ENCODE measurements at places on chromosomes 7 and 10. TPM values are rescaled to one million over a fixed set of nuclear protein-coding genes. Genes with fewer than 3 reads are reported as not detected.

Gene AMZ1
- not detected for polyA plus RNA-seq

Gene C7orf57
- not detected for polyA plus RNA-seq

Gene C10orf105
- not detected for polyA plus RNA-seq

- no peaks in the 10 kb centered on the region for H3K36me3 ChIP-seq
- DNase-seq: no peak
- no peak overlapping the region for H3K4me3 ChIP-seq
- no peak overlapping the region for H3K27ac ChIP-seq
- no peaks in the 10 kb centered on the region for H3K4me1 ChIP-seq
Measured at GRCh38 chr7:36945612-36946400, 221.5 kb upstream of the AOAH start.

- DNase-seq: peak; percentile 24
- no peaks in the 10 kb centered on the region for H3K4me1 ChIP-seq
- no peaks in the 10 kb centered on the region for H3K36me3 ChIP-seq
- H3K27me3 ChIP-seq: peaks cover 13% of the 10 kb centered on the region
Measured at GRCh38 chr7:289756-290553, at the start of gene FOXL3. FOXL3 (plus strand) TSS chr7:290170; CDS start chr7:290170, 0 bp downstream.

GRCh38 chr10:71465551-71466252, 69.0 kb downstream of the CDH23 start:
- no peaks in the 10 kb centered on the region for H3K4me1 ChIP-seq
- peaks cover 3% of the 10 kb centered on the region for H3K27me3 ChIP-seq
- no peak overlapping the region for H3K27ac ChIP-seq
- peak; percentile 29 for DNase-seq
- H3K4me3 ChIP-seq: no peak overlapping the region

- H3K4me1 ChIP-seq: no peaks in the 10 kb centered on the region
- no peak overlapping the region for H3K4me3 ChIP-seq
Measured at GRCh38 chr7:67636348-67637022, 639.9 kb downstream of the TYW1 start.

DNA sequence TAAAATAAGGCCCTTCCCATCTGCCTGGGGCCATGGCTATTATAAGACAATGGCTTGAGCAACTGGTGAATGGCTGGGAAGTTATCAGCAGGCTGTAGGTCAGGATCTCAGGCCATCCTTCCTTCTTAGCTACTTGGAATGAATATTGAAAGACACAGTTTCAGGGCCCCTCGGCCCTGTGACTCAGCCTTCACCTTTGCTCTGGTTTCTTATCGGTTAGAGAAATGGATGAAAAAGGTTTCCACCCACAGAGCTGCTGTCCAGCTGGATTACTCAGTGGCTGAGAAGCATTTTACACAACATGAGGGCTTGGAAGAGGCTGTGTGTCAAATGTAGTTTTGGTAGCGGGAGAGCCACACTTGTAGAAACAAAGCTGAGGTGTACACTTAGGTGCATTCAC, 9.4 kb downstream of the ACSL5 start:
- H3K27ac ChIP-seq: no peak overlapping the region
- H3K4me1 ChIP-seq: no peaks in the 10 kb centered on the region
- H3K27me3 ChIP-seq: no peaks in the 10 kb centered on the region
- H3K36me3 ChIP-seq: no peaks in the 10 kb centered on the region
- no peak overlapping the region for H3K4me3 ChIP-seq

DNA sequence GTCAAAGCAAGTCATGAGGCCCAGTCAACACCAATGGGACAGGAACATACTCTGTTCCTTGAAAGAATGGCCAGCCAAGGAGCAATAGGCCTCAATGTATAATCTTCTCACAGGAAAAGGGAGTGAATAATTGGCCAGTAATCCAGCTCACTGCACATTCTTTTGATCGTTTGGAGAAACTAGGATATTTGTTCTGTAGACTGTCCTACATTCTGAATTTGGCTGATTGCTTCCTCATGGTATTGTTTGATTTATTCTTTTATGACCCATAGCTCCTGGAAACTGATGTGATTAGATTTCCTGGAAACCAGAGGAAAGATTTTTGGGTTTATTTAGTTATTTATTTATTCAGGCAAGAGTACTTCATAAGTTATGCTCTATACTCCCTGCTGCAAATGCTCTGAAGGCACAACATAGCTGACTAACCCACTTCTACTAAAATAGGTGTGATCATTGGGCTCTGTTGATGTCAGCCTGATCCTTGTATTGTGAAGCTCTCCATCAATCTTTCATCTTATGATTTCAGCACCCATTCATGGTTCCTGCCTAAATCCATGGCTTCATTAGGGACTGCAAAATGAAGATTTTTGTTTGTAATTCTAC, 745.2 kb downstream of the SUGCT start:
- no peaks in the 10 kb centered on the region for H3K27me3 ChIP-seq
- no peaks in the 10 kb centered on the region for H3K36me3 ChIP-seq
- no peak overlapping the region for H3K27ac ChIP-seq
- peak; percentile 62 for DNase-seq

DNA sequence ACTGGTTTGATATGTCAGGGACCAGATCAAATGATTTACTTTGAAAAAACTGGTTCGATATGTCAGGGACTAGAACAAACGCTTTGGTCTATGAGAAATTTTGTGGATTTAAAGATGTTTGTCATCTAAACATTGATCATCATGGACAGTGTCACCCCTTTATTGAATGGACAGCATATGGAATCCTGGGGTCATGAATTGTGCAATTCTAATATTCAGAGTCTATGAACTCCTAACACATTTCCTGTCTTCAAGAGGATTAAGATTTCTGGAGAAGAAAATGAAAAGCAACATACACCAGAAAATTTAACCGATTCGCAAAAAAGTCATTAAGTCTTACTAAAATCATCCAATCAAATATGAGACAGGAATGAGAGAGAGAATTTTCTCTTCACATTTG, 106.4 kb upstream of the FAM133B start:
- no peaks in the 10 kb centered on the region for H3K36me3 ChIP-seq
- DNase-seq: no peak
- H3K27me3 ChIP-seq: no peaks in the 10 kb centered on the region

GRCh38 chr7:51278797-51279196, 37.8 kb downstream of the COBL start:
- no peaks in the 10 kb centered on the region for H3K4me1 ChIP-seq
- peak; percentile 22 for DNase-seq
- H3K27me3 ChIP-seq: no peaks in the 10 kb centered on the region
- no peaks in the 10 kb centered on the region for H3K36me3 ChIP-seq
- no peak overlapping the region for H3K27ac ChIP-seq

DNA sequence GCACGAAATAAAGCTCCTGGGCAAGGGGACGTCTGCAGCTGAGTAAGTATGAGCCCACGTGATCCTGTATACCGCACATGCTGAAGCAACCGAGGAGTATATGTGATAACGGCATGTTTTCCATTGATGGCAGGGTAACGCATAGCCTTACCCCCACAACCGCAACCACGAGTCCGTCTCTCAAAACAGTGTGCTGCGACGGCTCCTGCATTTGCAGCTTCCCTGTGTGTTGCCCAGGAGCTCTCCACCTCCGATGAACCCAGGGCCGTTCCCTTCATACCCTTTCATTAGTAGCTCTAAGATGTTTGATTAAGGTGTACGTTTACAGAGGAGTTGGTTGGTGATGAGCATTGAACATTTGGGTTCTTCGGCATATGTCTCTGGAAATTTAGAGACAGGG, 69.3 kb downstream of the MGMT start:
- H3K4me3 ChIP-seq: no peak overlapping the region
- H3K27me3 ChIP-seq: no peaks in the 10 kb centered on the region
- no peak overlapping the region for H3K27ac ChIP-seq
- H3K4me1 ChIP-seq: peaks cover 11% of the 10 kb centered on the region

- no peak for DNase-seq
- no peaks in the 10 kb centered on the region for H3K36me3 ChIP-seq
- H3K27me3 ChIP-seq: no peaks in the 10 kb centered on the region
- H3K4me1 ChIP-seq: no peaks in the 10 kb centered on the region
- no peak overlapping the region for H3K27ac ChIP-seq
Measured at GRCh38 chr10:31064348-31064747, 32.7 kb upstream of the ZNF438 start.

GRCh38 chr7:132255898-132256297, 320.4 kb downstream of the PLXNA4 start:
- DNase-seq: no peak
- H3K4me1 ChIP-seq: peaks cover 2% of the 10 kb centered on the region
- H3K27ac ChIP-seq: no peak overlapping the region
- no peaks in the 10 kb centered on the region for H3K36me3 ChIP-seq
- no peak overlapping the region for H3K4me3 ChIP-seq

DNA sequence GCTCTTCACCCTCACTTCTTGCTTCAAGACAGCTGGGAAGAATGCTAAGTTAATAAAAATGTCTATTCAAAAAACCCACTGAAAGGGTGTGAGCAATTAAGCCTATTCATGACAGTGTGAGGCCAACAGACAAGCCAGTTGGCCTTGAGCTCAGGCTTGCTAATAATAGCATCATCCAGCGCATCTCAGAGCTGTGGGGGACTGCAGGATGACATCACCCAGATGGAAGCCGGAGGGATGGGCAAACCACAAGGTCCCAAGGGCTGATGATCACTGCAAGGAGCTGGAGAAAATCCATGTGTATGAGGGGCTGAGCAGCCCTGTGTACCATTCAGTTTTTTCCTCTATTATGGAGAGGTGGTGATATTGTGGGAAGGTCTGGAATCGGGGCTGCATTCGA, 770.4 kb downstream of the TNS3 start:
- no peak for DNase-seq
- no peak overlapping the region for H3K4me3 ChIP-seq
- H3K4me1 ChIP-seq: no peaks in the 10 kb centered on the region
- H3K36me3 ChIP-seq: no peaks in the 10 kb centered on the region
